ENCODE measurements at places on chromosomes 6 and 20.

DNA sequence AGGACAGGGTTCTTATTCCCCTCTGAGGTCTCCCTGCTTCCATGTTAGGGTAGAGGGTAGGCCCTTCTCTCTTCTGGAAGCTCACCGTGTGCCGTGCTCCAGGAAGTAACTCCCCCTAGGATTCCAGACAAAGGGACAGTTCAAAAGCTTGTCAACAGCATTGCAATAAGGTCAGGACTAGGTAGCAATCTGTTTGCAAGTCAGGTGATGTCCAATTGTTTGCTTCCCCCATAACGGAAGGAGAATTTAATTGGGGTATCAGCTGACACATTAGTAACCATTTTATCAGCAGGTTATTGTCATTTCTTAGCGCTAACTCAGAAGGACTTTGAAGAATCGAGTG lies 41.9 kb downstream of the SYNJ2 start:
- no peak for DNase-seq

GRCh38 chr6:149983145-149983544 lies 19.4 kb downstream of the ULBP1 start:
- DNase-seq: no peak

- no peak for DNase-seq
Observed at GRCh38 chr20:58464838-58465237, 50.4 kb downstream of the APCDD1L start.

DNA sequence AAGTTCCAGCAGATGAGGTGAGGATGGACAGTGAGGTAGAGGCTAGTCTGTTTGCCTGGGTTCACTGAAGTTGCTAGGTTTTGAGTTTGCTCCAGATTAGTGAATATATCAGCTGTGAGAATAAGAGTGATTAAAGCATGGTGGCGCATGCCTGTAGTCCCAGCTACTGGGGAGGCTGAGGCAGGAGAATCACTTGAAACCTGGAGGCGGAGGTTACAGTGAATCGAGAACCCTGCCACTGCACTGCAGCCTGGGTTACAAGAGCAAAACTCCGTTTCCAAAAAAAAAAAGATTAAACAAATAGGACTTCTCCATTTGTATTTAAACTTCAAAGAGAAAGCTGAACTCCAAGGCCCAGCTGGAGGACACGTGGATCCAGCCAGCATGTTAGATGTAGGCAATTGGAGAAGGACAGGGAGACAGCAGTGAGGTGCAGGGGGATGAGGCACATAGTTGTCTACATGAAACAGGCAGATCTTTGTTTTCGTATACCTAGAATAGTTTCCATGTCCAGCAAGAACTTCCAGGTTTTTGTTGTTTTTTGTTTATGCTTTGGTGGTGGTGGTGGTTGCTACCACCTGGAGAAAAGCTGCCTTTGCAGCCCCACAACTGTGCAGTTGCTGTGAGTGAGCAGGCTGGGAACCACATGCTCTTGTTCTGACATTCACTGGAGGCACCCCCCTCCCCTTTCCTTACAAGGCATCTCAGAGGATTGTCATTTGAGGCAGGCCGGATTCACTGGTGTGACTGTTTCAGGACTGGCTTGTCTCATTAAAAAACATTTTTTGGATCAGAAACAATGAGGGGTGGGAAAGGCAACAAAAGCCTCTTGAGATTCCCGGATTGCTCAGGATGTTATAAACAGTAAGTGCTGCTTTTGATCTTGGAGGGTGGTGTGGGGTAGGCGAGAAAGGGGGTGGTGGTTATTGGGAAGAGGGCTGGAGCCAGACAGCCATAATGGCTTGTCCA lies 72.3 kb downstream of the JARID2 start:
- DNase-seq: no peak

- no peak for DNase-seq
Observed at GRCh38 chr6:149438855-149439254, 38.8 kb downstream of the SUMO4 start.

DNA sequence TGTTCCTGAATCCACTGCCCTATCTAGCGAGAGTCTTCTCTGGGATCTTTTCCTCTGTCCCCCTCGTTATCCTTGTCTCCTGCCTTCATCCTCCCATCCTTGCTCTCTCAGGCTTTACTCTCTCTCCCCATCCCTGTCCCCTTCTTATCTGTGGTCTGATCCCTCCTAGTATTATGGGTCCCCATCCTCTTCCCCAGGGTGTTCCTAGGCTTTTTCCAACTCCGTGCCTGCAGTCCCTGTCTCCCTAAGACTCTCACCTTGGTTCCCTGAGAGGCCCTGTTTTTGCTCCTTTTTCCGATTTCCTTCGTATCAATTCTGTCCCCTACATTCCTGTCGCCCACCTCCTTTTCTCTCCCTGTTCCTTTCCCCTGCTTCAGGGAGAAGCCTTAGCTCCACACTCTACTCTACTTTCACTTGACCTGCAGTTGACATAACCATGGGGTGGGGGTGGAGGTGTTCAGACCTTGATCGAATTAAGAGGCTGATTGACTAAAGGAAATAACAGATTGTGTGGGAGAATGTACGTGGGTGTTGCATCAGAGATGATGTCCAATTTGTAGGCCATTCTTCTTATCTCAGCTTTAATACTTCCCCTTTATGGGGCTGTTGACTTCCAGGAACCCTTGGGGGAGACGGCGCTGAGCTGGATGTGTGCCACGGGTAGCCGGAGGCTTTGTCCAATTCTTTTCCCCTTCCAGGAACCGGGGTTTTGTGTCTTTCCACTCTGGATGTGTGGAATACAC lies 905 bp downstream of the PPARD start:
- DNase-seq: no peak

GRCh38 chr20:35909176-35909575 lies 45.1 kb downstream of the SCAND1 start:
- DNase-seq: no peak

GRCh38 chr6:124573953-124574352 lies 388.3 kb upstream of the RNF217 start:
- DNase-seq: no peak

DNA sequence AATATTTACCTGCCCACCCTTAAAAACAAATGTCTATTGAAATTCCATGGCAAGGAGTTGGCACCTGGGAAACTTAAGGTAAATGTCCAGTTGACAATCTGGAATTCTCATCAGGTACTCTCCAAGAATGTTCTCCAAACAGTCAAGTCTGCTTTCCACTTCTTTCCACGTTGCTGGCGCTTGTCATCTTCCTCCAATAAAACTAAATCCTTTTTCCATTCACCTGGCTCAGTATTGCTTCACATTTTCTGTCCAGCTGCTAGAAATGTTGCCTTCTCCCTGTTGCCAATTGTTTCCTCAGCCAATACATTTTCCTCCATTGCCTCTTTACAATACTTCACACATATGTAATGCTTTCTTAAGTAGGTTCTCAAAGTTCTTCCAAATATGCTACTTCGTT lies 1288.1 kb upstream of the MAP3K7 start:
- no peak for DNase-seq

DNA sequence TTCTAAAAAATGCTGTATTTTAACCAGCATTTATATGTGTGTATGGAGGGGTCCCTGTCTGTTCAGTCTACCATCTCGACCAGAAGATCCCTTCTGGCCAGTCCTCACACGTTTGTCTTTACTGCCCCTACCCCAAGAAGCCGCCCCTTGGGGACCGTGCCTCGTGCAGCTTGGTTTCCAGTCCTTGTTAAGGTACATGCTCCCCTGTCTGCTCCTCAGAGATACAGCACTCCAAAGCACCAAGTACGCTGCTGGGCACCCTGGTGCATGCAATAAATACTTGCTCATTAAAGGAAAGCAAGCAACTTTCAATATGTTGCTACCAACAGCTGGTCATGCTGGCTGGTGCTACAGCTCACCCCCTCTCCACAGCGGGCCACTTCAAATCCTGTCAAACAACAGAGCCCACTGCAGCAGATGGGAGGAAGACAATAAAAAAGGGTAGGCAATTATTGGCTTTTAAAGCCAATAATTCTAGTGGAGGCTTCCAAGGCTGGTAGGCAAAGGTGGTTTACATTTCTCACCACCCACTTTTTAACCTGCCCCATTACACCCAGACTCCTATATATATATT lies 61.6 kb downstream of the PSMG4 start:
- no peak for DNase-seq

DNA sequence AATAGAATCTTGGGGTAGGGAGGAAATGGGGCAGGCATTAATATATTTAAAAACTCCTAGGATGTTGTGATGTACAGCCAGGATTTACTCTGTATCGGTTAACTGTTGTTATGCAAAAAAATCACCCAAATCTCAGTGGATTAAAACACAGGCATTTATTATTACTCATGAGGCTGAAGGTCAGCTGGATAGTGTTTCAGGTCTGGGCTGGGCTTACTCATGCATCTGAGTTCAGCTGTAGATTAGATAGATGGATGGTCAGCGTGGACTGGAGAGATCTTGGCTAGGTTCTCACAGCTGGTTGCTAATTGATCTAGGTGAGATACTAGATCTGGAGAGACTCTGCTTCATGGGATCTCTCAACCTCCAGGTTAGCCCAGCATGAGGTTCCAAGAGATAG lies 131.4 kb downstream of the BTBD3 start:
- DNase-seq: no peak

- no peak for DNase-seq
Observed at GRCh38 chr6:14359438-14359837, 241.9 kb downstream of the CD83 start.

DNA sequence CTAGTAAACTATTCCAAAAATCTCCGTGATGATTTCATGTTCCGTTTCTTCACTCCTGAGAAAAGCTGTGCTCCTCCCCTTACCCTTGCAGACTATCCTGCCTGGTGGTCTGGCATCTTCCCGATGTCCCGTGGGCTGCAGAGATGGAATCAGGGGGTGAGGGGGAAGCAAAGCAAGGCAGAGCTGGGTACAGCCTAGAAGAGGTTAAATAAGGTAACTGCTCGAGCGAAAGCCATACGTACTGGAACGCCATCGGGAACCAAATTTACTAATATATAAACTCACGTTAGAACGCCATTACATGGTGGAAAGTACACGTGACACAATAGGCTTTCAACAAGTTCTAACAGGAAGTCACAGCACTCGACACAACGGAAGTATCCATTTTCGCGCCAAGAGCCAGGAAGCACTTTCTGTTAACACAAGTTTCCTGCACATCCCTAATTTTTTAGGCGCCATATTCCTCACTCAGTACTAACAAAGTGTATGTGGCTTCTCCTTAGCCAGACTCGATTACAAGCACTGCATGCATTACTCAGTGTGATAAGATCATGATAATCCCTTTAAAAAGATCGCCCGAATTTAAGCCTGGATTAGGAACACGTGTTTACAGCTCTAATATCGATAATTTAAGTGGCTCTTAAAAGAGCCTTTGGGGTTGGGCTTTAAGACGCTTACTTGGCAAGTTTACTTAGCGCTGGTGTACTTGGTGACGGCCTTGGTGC lies 101.6 kb upstream of the PRSS16 start:
- peak; percentile 56 for DNase-seq

GRCh38 chr6:15953152-15953880 lies 175.6 kb upstream of the MYLIP start:
- no peak for DNase-seq

GRCh38 chr6:2526766-2527165 lies 224.0 kb downstream of the MYLK4 start:
- DNase-seq: no peak

- DNase-seq: no peak
Observed at GRCh38 chr20:61673152-61673847, 392.4 kb downstream of the TAF4 start.

DNA sequence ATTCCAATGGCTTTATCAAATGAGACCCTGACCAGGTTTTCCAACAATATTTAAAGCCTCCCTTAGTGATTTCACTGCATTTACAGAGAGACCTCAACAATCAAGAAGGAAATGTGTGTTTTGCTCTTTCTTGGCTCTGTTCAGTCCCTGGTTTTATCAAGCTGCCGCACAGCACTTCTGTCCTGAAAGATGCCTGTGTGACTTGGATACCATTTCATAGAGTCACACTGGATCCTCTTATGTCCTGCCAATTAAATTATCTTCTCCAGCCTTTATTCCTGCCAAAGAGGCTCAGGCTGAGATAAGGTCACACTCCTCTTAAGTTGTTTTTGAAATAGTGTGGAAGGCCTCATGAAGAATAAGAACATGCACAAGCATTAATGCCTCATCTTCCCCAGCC lies 197.0 kb upstream of the RNF217 start:
- DNase-seq: no peak

DNA sequence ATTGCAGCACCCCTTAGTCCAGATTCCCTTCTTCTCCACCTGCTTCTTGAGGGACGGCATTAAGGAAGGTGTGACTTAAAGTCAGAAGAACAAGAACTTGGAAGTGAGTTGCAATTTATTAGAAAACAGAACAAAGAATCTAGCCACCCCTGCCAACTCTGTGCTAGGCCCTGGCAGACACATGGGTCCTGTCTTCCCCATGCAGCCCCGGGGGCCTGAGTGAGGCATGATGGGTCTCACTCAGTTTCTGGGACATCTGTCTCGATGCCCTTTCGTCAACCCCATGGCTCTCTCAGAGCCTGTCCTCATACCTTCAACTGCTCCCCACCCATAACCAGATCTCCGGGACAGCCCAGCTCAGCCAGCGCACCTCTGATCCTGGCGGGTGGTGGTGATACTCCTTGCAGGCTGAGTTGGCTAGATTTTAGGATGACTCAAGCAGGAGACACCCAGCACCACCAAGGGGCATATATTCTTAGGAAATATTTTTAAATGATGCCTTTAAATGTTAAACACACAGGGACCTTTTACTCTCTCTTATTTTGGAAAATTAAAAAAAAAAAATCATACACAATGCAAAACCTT lies 143.2 kb upstream of the RNF24 start:
- no peak for DNase-seq

- no peak for DNase-seq
Observed at GRCh38 chr6:16338577-16339264, 100.3 kb downstream of the GMPR start.

GRCh38 chr6:109339906-109340678 lies 42.2 kb downstream of the CD164 start:
- no peak for DNase-seq

DNA sequence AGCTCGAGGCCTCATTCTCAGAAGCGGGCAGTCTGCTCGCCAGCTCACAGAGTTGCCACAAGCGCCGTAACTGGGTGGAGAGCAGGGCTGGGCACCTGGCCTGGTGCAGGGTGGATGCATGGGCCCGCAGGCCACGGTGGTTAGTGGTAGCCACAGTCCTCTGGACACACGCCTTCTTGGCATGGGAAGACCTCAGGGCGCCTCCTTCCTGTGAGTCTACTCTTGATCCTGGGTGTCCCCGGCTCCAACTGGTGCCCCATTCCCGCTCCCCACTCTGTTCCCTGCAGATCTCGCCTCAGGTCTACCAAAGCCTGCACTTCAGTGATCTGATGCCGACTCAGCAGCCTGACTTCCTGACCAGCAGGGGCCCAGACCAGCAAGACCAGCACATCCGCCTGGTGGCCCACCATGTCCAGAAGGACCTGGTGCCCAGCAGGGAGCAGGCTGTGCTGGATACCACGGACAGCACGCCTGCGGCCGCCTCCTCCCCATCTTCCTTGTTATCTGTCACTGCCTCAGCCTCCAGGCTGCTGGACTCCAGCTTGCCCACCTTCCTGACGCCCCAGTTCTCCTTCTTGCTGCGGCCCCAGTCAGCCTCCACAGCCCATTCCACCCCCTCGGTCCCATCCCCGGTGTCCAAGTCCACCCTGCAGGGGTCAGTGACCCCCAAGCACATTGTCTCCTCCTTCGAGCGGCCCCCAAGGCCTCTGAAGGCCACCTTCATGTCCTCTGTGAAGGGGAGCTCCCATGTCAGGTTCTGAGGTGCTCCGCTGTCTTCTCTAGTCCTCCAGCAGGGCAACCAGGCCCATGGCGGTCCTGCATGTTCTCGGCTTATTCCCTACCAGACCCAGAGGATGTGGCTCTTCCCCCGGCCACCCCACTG lies 43.1 kb downstream of the SUN5 start:
- DNase-seq: no peak

- DNase-seq: no peak
Observed at GRCh38 chr6:24854077-24854666, 55.5 kb upstream of the ARMH2 start.

GRCh38 chr6:40930555-40930954 lies 108.5 kb downstream of the UNC5CL start:
- no peak for DNase-seq

All from activated CD4-positive, CD25-positive, alpha-beta regulatory T cell treated with anti-CD3 and anti-CD28 coated beads, Interleukin-2, amount 50 U/mL, for 16 hours (primary cell).